ENCODE measurements at places on chromosomes 12 and 14. TPM values are rescaled to one million over a fixed set of nuclear protein-coding genes. Genes with fewer than 3 reads are reported as not detected.

TEX52 gene
- not detected for total RNA-seq

TOMM20L gene
- total RNA-seq: not detected

TAC3 gene
- not detected for total RNA-seq

PLEKHH1 gene
- 4.3 TPM for total RNA-seq

STYK1 gene
- total RNA-seq: 0.69 TPM

GDF3 gene
- total RNA-seq: not detected

KITLG gene
- 9.5 TPM for total RNA-seq

KRT4 gene
- total RNA-seq: not detected

CRIP2 gene
- 127 TPM for total RNA-seq

USP30 gene
- 12.7 TPM for total RNA-seq

ANG gene
- 0.33 TPM for total RNA-seq

AGAP2 gene
- total RNA-seq: 11.2 TPM

CARMIL3 gene
- total RNA-seq: 0.11 TPM

RTRAF gene
- 192 TPM for total RNA-seq

RPL36AL gene
- total RNA-seq: 317 TPM

ACAD10 gene
- total RNA-seq: 12.9 TPM

SLC10A1 gene
- not detected for total RNA-seq

TMEM63C gene
- not detected for total RNA-seq

ANKRD33 gene
- total RNA-seq: not detected

CCDC85C gene
- total RNA-seq: 48.7 TPM

ART4 gene
- total RNA-seq: not detected

All from HT1080 (cell line).